Fibroblast of villous mesenchyme (primary cell): ENCODE measurements at places on chromosomes 16 and 17. TPM values are rescaled to one million over a fixed set of nuclear protein-coding genes. Genes with fewer than 3 reads are reported as not detected.

NOD2 gene
- total RNA-seq, result not detected in 2 replicates

PMP22 gene
- 23.2 and 38.0 TPM in 2 replicates for total RNA-seq

C16orf86 gene
- 1.3 and 3.9 TPM in 2 replicates for total RNA-seq

ANKRD40CL gene
- total RNA-seq, result not detected in 2 replicates

CEMP1 gene
- not detected in 2 replicates for total RNA-seq

IKZF3 gene
- total RNA-seq, result under 0.01 TPM in 2 replicates

NHERF2 gene
- 52.7 and 59.3 TPM in 2 replicates for total RNA-seq

KRTAP4-3 gene
- not detected in 2 replicates for total RNA-seq

MT1E gene
- 21.6 and 108 TPM in 2 replicates for total RNA-seq

EVI2B gene
- total RNA-seq, result under 0.01 TPM in 2 replicates

DNA sequence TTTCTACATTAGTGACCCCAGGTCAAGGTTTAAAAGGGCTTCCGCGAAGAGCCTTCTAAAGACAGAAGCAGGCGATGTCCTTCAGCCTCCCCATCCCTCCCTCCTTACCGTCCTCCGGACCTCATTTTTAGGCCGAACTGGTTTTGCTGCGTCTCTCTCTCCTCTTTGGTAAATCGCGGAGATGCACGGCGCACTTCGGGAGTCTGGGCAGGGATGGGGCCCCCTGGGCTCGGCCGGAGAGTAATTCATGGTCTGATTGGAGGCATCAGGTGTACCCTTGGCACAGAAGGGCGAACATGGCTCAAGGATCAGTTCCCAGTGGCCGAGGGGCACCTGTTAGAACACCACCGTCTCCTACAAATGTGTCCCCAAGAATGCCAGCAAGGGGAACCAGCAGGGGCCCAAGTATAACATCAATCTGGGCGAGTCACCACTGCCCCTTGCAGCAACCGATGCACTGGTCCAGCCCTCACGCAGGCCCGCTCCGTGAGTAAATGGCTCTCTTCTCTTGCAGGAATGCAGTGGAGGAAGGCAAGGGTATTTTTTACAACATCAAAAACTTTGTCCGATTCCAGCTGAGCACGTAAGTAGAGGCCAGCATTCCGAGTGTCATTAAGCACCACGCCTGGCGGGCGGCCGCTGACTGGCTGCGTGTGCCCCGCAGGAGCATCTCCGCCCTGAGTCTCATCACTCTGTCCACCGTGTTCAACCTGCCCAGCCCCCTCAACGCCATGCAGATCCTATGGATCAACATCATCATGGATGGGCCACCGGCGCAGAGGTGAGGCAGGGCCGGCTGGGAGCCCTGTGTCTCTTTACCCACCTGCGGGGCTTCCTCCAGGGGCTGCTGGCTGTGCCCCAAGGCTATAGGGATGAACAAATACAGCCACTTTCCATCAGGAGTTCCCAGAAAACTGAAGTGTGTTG is 45.6 kb downstream of the MEAK7 start:
- no peak for DNase-seq

DNA sequence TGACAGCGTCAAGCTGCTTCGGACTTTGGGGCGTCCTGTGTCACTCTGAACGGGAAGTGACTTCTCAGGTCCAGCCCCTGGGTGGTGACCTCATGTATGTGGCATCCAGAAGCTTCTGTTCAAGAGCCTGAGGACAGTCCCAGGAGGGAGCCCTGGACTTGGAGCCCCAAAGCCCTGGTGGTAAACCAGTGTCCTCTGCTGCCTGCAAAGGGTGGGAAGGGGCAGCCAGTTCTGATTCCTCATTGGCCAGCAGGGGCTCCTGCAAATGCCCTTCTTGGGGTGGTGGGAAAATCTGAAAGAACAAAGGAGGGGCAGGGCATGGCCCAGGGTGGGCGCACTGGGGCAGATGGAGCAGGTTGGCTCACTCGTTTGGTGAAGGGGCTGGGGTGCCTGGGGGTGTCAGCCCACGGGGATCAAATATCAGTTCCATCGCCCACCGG is 1.6 kb downstream of the OSGIN1 start:
- peak; percentile 54 for DNase-seq

DNA sequence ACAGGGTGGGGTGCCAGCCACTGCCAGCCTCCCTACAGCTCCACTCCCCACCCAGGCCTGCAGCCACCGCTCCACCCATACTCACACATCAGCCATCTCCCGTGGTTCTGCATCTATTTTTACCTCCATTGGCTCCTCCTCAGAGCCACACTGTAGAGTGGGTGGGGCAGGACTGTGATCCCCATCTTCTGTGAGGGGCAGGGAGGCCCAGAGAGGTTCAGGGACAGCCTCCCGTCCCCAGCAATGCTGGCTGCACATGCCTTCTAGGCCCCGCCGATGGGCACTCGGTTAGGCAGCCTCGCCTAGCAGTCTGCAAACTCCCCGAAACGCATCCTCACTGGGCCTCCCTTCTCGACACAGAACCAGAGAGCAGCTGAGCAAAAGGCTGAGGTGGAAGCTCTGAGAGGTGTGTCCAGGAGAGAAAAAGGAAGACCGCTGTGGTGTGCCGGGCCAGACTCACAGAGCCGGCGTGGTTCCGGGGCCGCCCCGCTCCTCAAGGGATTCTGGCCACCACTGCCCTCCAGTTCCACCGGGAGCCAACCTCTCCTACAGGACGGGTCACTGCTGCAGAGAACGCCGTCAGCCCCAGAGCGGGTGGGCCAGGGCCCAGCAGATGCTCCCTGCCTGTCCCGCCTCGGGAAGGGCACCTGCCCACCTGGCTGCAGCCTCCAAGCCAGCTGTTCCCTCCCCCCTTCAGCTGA is 71.9 kb downstream of the ABR start:
- no peak for DNase-seq

DNA sequence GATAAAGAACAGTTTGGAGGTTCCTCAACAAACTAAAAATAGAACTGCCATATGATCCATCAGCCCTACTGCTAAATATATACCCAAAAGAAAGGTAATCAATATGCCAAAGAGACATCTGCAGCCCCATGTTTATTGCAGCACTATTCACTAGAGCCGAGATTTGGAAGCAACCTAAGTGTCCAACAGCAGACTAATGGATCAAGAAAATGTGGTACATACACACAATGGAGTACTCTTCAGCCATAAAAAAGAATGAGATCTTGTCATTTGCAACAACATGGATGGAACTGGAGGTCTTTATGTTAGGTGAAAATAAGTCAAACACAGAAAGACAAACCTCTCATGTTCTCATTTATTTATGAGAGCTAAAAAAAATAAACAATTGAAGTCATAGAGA is 48.8 kb upstream of the NACA2 start:
- DNase-seq, result no peak

GRCh38 chr16:88333848-88334777 is 48.6 kb upstream of the ZNF469 start:
- DNase-seq, result no peak

- peak; percentile 76 for DNase-seq
Measured at GRCh38 chr17:40362696-40363110, 1.8 kb downstream of the GJD3 start.

GRCh38 chr17:2926019-2926650 is 129.9 kb downstream of the RAP1GAP2 start:
- DNase-seq, result no peak

GRCh38 chr17:39244016-39244599 is 18.4 kb upstream of the STAC2 start:
- no peak for DNase-seq

- DNase-seq, result no peak
Measured at GRCh38 chr17:72988451-72988850, 104.0 kb downstream of the SLC39A11 start.

GRCh38 chr17:45942284-45942683 is 47.9 kb downstream of the MAPT start:
- DNase-seq, result peak; percentile 40

- no peak for DNase-seq
Measured at GRCh38 chr16:57299009-57299718, 14.7 kb upstream of the PLLP start.

GRCh38 chr16:85082173-85083050 is 29.9 kb downstream of the CIBAR2 start:
- DNase-seq, result no peak

DNA sequence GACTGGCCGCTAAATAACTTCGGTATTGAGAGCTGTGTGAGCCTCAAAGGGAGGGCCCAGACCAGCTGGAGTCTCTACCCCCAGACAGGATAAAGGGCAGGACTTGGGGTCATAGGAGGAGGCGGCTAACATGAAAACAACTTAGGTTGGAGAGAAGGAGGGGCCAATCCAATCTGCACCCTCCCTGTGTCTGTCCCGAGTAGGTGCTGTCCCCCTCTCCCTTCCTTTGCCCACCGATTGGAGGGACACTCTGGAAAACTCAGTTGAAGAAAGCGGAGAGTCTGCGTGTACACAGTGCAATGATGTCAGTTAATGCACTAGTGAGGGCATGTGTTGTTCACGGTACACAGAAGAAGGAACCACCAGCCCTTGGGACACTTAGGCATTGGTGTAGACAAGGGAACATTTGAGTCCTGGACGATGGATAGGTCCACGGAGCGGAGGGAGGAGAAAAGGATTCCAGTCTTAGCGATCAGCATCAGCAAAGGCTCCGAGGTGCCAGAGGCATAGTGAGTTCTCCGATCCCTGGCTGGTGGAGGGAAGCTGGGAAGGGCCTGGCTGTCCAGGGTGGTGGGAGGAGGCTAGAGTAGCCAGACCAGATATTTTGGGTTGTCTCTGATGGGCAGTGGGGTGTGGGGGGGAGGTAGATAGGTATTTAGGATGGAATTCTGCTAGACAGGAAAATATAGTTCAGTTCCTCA is 761 bp downstream of the NOL3 start:
- no peak for DNase-seq

- DNase-seq, result no peak
Measured at GRCh38 chr16:51031598-51031997, 119.5 kb downstream of the SALL1 start.

- DNase-seq, result peak; percentile 20
Measured at GRCh38 chr16:74034862-74035261, 261.8 kb upstream of the PSMD7 start.

DNA sequence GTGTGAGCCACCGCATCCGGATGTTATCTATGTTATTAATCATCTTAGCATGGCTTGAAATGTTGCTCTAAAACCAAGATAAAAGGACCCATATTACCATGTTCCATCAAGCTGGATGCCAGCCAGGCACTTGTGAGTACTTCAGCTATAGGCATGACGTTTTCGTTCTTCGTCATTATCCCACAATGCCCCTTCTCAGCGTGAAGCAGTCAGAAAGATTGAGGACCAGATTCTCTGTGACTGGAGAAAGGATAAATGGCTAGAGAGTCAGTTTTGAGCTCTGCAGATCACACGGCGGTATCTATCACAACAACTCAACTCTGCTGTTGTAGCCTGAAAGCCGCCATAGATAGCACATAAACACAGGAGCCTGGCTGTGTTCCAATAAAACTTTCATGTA is 29.8 kb upstream of the LCMT1 start:
- no peak for DNase-seq

DNA sequence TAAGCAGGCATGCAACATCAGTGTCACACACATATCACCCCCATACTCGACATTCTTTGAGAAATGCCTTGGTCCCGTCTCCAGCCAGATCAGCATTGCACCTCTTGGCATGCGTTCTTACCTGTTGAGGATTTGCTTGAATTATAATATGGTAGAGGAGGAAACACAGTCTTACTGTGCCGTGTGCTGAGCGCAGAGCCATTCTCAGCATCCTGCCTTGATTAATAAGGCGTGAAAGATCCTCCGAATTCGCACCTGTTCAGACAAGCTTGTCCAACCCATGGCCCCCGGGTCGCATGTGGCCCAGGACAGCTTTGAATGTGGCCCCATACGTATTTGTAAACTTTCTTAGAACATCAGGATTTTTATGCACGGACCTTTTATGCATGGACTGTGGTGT is 408.1 kb downstream of the WWOX start:
- no peak for DNase-seq

DNA sequence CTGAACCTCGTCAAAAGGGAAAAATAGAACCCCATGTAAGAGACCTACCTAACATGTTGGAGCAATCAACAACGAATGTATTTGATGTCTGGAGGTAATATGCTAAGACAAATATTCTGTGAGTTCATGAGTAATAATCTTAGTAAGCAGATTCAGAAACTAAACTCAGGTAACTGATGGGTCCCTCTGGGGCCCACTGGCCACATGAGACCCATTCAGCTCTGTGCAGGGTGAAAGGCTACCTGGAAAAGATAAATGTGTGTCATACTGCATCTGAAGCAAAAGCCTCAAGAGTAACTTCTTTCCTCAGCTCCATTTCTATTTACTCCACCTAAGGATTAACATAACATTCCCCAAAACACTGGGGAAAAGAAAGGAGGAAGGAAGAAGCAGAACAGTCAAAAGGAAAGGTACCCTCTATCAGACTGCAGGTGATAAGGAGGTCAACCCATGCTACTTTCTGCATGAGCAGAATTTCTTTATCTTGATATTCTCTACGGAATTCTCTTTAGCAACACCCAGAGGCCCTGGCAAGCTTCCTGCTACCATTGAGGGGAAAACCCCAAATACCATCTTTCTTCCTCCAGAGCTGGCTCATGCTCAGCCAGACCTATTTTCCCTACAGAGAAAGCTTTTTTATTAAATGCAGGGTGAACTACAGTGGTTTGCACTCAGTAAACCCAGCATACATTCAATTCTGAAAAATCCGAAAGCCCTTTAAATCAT is 37.7 kb upstream of the ABCA6 start:
- peak; percentile 26 for DNase-seq

- DNase-seq, result no peak
Measured at GRCh38 chr17:80646328-80646727, 101.7 kb downstream of the RPTOR start.

GRCh38 chr16:49592546-49593423 is 219.2 kb downstream of the C16orf78 start:
- DNase-seq, result peak; percentile 13

DNA sequence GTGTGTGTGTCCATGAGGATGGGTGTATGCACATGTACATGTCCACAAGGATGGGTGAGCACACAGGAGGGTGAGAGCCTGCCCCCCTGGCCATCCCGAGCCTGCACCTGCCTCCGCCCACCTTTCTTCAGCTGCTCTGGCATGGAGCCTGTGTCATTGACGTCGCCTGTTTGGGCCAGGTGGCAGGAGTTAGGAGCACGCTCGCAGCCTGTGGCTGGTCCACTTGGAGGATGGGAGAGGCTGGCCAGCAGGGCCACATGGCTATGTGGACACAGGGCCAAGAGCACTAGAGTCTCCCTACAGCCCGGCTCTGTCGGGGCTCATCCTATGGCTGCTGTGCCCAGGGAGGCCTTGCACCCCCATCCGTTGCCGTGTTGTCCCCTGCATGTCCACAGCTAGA is 21.4 kb downstream of the BAHCC1 start:
- no peak for DNase-seq

- no peak for DNase-seq
Measured at GRCh38 chr17:63931981-63932561, at the start of gene CD79B. Gene CD79B, minus strand, starts transcription at chr17:63932331. Its CDS starts 70 bp downstream, at chr17:63932261.

DNA sequence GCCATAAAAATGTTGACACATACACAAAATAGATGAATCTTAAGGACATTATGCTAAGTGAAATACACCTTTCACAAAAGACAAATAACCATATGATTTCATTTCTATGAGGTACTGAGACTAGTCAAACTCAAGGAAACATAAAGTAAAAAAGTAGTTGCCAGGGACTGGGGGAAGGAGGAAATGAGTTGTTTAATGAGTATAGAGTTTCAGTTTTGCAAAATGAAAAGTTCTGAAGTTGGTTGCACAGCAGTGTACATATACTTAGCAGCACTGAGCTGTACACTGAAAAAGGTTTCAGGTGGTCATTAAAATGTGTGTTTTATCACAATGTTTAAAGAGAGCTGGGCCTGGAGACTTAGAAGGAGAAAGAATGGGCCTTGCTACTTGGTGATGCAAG is 4.7 kb upstream of the SLC13A2 start:
- no peak for DNase-seq

GRCh38 chr17:31695456-31696090 is 163.5 kb downstream of the COPRS start:
- DNase-seq, result peak; percentile 25
